ENCODE measurements at places on chromosomes 6 and 20.

- DNase-seq: no peak
Observed at GRCh38 chr20:51359947-51360346, 182.6 kb downstream of the NFATC2 start.

GRCh38 chr6:33136310-33136900 is 55.9 kb downstream of the COL11A2 start:
- DNase-seq: no peak

DNA sequence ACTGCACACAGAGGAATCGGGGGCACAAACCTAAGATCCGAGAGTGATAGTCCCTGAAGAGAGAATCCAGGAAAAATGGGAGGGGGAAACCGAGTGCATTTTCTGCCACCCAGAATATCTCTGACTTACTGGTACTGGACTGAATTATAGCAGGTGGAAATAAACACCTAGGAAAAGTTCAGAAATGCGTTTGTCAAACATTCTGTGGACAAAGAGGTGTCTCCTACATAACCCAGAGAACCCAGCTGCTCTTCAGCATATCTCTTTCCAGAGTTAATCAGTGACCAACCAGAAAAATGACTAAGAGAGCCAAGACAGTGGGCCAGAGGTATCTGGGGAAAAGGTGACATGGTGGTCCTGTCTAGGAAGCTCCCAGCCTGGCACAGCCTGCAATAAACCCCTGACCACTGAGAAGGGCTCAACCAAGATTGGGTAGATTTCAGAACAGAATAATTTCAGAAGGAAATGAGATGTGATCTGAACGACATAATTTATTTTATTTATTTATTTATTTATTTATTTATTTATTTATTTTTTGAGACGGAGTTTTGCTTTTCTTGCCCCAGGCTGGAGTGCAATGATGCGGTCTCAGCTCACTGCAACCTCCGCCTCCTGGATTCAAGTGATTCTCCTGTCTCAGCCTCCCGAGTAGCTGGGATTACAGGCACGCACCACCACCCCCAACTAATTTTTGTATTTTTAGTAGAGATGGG is 6.0 kb upstream of the VNN1 start:
- no peak for DNase-seq

GRCh38 chr6:340991-341827 is 48.9 kb downstream of the DUSP22 start:
- peak; percentile 88 for DNase-seq

DNA sequence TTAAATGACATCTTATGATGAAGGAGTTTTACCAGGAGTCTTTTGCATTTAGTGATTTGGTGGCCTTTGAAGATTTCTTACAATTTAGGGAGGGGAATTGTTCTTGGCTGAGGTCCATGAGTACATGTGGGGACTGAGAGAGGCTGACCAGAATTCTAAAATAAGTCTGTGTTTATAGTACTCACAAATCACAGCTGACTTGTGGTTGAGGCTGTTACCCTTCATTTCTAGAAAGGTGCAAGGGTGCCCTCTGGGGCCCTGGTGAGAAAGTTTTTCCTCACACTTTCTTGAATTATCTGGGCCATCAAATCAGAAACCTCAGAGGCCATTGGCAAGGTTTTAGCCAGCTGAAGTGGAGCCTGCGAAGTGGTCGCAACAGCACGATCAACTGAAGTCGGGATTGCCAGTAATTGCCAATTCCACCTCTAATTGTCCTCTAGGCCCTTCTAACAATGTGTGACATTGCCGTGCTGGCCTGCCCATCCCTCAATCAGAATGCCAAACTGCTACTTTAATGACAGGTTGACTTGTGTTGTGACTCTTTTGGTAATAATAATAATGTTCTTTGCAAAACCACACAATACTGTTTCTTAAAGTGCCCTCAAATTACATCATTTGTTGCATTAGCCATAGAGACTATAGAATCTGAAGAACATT is 221.6 kb downstream of the OGFRL1 start:
- peak; percentile 68 for DNase-seq

DNA sequence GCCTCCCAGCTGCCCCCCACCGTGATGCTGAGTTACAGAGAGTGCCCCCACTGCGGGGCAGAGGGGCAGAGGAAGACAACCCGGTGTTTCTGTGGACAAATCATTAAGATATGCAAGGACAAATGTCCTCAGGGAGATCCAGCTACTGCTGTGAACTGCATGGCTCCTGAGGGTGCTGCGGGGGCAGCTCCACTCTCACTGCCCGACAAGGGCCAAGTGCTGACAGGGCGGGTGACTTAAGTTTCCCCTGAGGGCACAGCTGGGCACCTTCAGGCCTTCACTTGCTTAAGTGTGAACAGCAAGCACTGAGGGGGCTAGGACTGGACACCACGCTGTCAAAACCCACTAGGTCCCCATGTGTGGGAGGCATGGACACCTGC is 26.2 kb upstream of the TCFL5 start:
- no peak for DNase-seq
